ENCODE measurements at places on chromosomes 6 and 20. TPM values are rescaled to one million over a fixed set of nuclear protein-coding genes. Genes with fewer than 3 reads are reported as not detected.

GRCh38 chr6:24959319-24959718, 23.6 kb upstream of the RIPOR2 start:
- no peak for DNase-seq

DNA sequence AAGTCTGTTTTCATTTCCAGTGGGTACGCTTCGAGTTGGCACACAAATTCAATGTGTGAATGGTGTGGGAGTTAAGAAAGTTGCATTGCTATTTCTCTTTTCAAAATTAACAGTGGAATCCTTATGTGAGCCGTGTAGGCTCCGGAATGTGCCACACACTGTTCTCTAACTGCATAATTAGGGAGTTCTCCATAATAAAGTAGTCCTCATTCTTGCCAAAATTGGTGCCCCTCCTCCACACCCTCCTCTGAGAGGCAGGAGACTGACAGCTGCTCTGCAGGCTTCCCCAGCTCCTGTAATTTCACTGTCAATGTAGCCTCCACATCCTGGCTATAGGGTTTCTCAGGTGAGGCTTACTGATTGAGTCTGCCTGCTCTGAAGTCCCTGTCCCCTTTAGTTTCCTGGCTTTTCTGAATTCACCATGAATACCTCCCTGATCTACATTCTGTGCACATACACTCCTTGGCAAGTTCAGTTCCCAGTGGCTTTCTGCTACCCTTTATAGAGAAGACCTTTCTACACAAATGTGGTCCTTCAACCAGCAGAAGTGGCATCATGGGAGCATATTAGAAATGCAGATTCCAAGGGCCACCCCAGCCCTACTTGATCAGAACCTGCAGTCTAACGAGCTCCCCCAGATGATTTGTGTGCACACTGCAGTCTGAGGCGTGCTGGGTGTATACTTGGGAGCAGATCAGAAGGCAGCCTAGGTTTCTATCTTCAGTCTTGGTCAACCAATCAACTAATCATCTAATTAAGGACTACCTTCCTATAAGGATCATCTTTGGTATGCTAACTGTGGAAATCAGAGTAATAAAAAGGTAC, 19.9 kb upstream of the CCN6 start:
- no peak for DNase-seq

- no peak for DNase-seq
Measured at GRCh38 chr6:24445704-24446103, 43.0 kb downstream of the MRS2 start.

GRCh38 chr6:143078468-143079324, 18.0 kb downstream of the AIG1 start:
- DNase-seq, result no peak

- DNase-seq, result peak; percentile 56
Measured at GRCh38 chr6:105900125-105900937, 185.8 kb upstream of the PRDM1 start.

DNA sequence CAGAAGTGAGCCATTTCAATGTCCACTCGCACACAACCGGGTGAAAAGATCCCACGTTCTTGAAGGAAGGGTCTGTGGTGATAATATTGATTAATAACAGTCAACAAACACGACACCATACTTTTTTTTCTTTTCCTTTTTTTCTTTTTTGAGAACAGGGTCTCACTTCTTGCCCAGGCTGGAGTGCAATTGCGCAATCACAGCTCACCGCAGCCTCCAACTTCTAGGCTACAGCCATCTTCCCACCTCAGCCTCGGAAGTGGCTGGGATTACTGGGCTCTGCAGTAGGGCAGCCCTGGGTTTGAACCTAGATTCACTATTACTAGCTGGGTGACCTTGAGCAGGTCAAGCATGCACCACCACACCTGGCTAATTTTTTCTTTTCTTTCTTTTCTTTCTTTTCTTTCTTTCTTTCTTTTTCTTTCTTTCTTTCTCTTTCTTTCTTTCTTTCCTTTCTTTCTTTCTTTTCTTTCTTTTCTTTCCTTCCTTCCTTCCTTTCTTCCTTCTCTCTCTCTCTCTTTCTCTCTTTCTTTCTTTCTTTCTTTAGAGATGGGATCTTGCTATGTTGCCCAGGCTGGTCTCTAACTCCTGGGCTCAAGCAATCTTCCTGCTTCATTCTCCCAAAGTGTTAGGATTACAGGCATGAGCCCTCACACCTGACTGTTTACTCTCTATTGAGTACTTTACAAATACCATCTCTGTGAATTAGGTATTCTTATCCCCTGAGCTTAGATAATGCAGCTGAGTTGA, 123.9 kb downstream of the SNX5 start:
- DNase-seq, result no peak

- no peak for DNase-seq
Measured at GRCh38 chr20:19211661-19212468, 577 bp upstream of the SLC24A3 start.

- DNase-seq, result no peak
Measured at GRCh38 chr6:151109361-151109760, 130.4 kb upstream of the AKAP12 start.

- DNase-seq, result no peak
Measured at GRCh38 chr6:125528621-125529041, 220.8 kb upstream of the HEY2 start.

- no peak for DNase-seq
Measured at GRCh38 chr20:53085720-53086119, 113.6 kb downstream of the TSHZ2 start.

DNA sequence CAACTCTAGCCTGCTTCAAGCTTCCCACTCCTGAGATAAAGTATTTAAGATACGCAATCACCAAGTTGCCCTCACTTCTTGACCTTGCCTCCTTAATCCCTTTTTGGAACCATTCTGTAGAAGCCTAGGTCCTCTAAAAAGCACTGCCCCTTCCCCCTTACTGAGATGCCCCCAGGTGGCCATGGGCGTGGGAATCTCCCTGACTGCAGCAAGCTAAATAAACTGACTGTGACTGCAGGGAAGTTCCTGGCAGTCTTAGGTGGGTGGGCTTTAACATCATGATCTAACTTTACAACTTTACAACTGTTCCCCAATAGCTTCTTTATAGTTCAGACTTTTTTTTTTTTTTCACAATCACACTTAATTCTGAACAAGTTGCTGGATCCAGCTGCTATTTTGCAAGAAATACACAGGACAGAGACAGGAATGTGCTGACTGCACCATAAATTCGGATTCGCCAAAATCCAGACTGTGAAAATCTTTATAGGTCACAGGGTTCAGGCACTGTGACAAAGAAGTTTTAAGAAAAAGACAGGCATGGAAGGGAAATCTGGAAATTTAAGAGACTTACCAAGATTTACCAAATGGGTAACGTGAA, 344.2 kb upstream of the SULF2 start:
- DNase-seq, result no peak

DNA sequence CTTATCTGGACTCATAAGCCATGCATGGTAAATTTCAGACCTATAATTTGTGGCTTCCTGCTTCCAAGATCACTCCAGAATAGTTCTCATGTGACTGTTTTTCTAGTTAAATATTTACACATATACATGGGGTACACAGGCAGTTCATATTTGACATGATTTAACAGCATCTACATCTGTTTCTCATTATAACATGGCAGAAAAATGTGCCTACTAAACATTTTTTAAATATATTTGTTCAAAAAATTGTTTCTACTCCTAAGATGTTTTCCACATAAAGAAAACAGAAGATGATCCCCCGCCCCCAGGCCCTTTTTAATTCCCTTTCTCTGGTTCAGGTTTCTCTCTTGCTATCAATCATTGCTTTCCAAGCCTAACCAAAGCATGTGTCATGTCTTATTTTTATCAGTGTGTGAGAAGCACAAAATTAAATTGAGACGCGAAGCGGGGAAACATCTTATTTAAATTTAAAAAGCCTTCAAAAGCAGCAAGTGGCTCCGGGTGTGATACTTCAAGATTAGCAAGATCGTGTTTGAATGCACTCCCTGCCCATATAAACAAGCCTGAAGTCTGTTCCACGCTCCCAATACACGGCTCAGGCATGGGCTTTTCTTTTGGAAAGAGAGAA, 37.3 kb downstream of the IPCEF1 start:
- no peak for DNase-seq

DNA sequence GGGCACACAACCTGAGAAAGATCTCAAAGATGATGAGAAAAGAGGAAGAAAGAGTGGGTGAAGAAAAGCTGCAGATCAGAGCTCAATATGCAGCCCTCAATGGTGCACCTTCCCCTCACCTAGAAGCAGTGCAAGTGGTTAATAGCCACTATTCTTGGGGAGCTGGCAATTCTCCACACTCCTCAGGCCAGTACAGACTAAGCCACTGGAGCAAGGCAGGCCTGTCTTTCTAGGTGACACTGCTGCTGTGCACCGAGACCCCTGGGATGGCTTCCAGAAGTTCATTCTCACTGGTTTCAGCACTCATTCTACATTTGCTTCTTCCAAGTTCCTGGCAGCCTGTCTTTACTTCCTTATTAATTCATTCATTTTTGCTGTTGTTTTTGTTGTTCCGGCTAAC, 973.3 kb downstream of the KIF16B start:
- no peak for DNase-seq

DNA sequence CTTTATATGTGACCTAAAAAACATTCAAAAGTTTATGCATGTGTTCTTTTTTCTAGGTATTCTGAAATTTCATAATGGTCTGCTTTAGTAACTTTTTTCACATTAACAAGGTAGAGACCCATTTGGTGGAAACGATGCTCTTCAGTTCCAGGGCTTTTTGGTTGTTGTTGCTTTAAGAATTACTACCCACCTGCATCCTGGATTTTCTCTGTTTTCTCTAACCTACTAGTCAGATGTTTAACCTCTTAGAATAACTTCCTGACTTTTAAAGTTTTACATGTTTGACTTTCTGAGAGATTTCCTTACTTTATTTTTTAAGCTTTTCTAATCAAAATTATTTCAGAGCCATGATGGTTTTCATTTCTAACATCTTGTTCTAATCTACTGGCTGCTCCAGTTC, 14.9 kb downstream of the TULP4 start:
- no peak for DNase-seq

DNA sequence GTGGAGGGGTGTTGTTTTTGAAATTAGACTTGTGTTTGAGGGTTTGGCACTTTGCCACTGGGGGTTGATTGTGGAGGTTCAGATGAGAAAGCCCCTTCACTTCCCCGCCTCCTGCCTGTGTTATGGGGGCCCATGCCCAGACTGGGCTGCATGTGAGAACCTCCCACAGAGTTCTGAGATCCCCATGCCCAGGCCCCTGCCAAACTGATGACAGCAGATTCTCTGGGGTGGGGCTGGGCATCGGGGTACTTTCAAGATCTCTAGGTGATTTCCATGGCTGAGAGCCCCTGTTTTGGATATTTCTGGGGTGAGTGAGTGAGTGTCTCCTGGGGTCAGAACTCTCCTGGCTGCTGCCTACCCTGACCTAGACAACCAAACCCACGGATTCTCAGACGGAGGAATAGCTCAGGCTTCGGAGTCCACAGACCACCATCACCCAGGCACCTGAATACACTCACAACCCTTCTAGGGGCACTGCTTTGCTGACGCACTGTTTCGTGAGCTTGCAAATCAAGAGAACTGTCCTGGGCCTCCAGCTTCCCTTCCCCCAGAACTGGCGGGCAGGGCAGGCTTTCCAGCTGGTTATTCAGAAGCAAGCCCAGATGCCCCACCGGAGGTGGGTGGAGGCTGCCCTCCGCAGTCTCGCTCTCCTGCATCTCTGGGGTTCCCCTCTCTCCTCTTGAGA, 6.3 kb downstream of the BCAS1 start:
- DNase-seq, result no peak

- DNase-seq, result no peak
Measured at GRCh38 chr6:7809346-7809745, 83.4 kb downstream of the BMP6 start.

- no peak for DNase-seq
Measured at GRCh38 chr6:24272148-24272547, 85.7 kb downstream of the DCDC2 start.

DNA sequence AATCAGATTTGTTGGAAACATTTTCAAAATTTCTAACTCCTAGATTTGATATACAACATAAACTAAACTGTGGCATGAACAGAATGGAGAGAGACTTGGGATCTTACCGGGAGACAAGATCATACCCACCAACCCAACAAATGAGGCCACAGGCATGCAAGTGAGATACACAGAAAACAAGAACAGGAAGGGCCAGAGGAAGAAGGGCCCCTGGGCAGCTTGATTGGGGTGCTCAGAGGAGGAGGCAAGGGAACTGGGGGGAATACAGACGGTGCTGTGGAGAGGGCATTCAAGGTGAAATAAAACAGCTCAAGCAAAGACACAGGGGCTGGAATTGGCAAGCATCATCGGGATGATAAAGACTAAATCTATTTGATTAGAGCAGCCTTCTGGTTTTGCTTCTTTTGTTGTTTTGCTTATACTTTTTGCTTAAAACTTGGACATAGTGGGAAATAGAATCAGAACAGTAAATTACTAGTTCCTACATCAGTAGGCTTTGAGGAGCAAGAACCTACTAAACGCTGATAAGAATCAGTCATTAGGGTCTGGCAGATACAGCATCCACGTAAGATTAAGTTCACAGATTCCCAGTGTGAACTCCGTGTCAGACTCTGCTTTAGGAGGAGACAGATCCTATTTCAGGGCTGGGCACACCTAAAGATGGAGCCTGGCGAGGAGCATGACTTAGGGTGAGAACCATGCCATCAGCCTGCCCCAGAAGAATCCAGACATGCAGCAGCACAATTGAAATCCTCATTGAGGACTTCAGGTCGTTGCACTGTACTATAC, 3.5 kb upstream of the RAMACL start:
- no peak for DNase-seq

GRCh38 chr6:91879386-91879995, 1292.6 kb upstream of the MAP3K7 start:
- DNase-seq, result no peak

DNA sequence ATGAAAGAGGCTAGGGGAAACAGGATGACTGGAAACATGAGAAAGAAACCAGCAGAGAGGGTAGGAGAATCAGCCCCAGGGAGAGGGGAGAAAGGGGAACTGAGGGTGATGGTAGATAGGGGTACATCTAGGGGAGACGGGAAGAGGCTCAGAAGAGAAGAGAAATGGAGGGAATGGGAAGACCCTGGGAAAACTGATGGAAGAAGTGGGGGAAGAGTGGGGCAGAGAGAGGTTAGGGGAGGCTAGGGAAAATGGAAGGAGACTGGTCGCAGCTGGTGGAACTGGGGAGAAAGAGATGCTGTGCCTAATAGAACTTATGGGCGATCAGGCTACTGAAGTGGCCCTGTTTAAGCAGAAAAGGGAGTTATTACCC, 548 bp downstream of the PROCR start:
- DNase-seq, result no peak

DNA sequence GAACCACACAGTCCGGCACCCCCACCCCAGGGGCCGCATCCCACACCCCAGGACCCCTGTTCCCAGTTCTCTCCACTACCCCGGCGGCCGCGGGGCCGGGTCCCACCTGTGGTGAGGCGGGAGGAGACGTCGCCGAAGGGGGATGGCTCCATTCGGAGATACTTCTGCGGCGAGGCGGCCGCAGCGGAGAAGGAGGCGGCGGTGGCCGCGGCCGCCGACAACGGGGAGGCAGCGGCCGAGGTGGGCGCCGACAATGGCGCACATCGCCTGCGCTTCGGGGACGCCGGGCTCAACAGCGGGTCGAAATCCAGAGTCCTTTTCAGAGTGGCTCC, 723 bp downstream of the AKIRIN2 start:
- no peak for DNase-seq

- DNase-seq, result no peak
Measured at GRCh38 chr20:24991897-24992486, 559 bp downstream of the APMAP start.

Gene PRDM13
- not detected for total RNA-seq

Gene ZC3H12D
- total RNA-seq, result 1.6 TPM

Gene SPATS1
- not detected for total RNA-seq

Gene SAPCD1
- total RNA-seq, result 5.5 TPM

Gene MATN4
- total RNA-seq, result not detected

Gene CNBD2
- total RNA-seq, result 13.2 TPM

Gene GLP1R
- total RNA-seq, result 0.60 TPM

Gene LAMA5
- 102 TPM for total RNA-seq

Gene BNIP5
- total RNA-seq, result not detected

Gene TMEM200A
- total RNA-seq, result 5.3 TPM

Gene FAM209A
- total RNA-seq, result not detected

Gene HLA-DOA
- total RNA-seq, result 17.7 TPM
